ENCODE measurements at places on chromosomes 7 and 10. TPM values are rescaled to one million over a fixed set of nuclear protein-coding genes. Genes with fewer than 3 reads are reported as not detected.

ANXA8 gene
- total RNA-seq: not detected

GTF2IRD1 gene
- total RNA-seq: 6.8 TPM

MRLN gene
- total RNA-seq: not detected

ATP6V0E2 gene
- total RNA-seq: 7.1 TPM

PRTFDC1 gene
- total RNA-seq: 9.4 TPM

CFAP58 gene
- total RNA-seq: 0.89 TPM

TSPAN33 gene
- total RNA-seq: under 0.01 TPM

C10orf53 gene
- total RNA-seq: not detected

KIAA1549 gene
- total RNA-seq: 3.3 TPM

GIMAP8 gene
- 157 TPM for total RNA-seq

ADRA2A gene
- total RNA-seq: not detected

NUTM2A gene
- 0.51 TPM for total RNA-seq

PNLIPRP2 gene
- total RNA-seq: not detected

NPSR1 gene
- not detected for total RNA-seq

RBM20 gene
- total RNA-seq: 1.5 TPM

ELMO1 gene
- total RNA-seq: 46.7 TPM

KIF11 gene
- 18.5 TPM for total RNA-seq

PROSER2 gene
- total RNA-seq: 5.1 TPM

PIK3AP1 gene
- under 0.01 TPM for total RNA-seq

Measured in dermis microvascular lymphatic vessel endothelial cell (primary cell).